CD4-positive, alpha-beta T cell treated with Interleukin-2 at 100 ng/mL for 4 hours (primary cell): ENCODE measurements at places on chromosomes 7 and 10.

GRCh38 chr10:122422266-122422989 is 32.0 kb upstream of the ARMS2 start:
- DNase-seq: peak; percentile 61

GRCh38 chr10:6052247-6053221 is 9.6 kb downstream of the IL2RA start:
- peak; percentile 87 for DNase-seq

GRCh38 chr10:1208366-1209311 is 152.5 kb downstream of the WDR37 start:
- no peak for DNase-seq

- no peak for DNase-seq
Observed at GRCh38 chr10:77955136-77955535, 28.6 kb upstream of the DLG5 start.

DNA sequence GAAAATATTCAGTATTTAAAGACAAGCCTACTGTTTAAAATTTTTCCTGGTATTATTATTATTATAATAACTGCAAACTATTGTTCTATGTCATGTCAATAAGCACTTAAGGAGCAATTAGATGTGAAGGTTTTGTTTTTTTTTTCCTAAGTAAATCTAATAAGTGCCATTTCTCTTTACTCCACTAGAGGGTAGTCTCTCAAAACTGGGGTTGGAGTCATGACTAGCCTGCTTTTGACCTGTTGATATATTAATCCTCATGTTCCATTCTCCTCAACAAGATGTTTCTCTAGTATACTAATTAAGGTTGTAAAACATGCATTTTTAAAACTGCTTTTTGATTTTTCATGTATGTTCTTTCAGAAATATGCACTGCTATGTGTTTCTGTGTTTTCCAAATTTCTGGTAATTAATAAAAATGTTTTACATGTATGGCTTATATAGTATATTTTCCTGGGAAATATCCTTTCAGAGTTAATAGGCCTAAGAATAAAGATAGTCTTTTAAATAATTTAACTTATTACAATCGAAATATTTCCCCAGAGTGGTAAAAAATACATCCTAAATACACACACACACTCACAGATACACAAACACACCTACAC is 1.0 kb upstream of the LRRN3 start:
- DNase-seq: peak; percentile 39

GRCh38 chr7:111682588-111683340 is 120.5 kb upstream of the IMMP2L start:
- DNase-seq: no peak

DNA sequence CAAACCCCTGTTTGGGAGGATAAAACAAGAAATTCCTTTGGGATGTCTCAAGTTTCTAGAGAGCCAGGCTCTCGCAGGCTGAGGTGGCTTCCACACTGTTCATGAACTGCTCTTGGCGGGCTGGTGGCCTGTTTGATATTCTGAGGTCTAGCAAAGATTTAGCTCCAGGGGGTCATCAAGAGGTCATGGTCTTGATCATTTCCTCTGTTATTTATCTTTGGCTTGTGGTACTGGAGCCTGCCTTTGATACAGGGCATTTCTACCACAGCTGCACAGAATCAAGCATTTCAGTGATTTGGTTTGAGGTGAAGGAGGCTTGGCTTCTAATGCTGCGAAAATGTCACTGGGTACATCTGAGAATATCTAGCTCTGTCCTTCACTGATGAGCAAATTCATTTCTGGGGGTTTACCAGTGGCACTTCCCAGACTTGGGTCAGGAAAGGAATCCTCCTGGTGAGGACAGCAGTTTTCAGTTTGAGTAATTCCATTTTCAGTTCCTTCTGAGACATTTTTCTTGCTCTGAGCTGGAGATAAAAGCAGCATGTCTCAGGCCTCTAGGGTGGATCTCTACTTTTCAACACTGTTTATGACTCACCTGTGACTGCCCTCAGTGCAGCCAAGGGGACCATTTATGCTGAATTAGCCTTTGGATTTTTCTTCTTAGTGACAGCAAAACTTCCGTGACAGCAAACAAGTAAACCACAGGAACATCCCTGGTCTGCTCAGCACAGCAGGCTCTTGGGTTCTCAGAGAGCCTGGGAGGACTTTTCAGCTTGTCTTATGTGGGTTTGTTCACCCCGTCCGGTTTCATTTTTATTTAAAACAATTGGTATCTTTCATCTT is 312.0 kb downstream of the RNLS start:
- DNase-seq: peak; percentile 75

DNA sequence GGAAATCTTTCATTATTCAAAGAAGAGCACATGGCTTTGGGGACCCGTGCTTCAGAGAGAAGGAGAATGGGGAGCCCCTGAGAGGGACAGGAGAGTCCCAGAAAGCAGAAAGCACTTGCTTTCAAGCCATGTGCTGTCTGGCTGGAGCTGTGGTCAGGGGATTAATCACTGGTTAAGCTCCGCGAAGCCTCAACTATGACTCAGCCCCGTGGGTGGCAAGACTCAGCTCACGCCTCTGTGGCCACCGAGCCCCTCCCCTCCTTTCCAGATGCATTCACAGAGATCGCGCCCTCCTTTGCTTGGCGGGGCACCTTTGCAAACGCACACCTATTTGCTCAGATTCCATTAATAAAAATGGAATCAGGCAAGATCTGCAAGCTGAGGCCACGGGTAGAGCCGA is 202.9 kb upstream of the TCERG1L start:
- DNase-seq: no peak

- no peak for DNase-seq
Observed at GRCh38 chr10:51498424-51498823, 201.0 kb downstream of the CSTF2T start.

- DNase-seq: no peak
Observed at GRCh38 chr10:62653254-62653653, 151.3 kb upstream of the ADO start.
